ENCODE measurements at places on chromosomes 6 and 20.
A peak's percentile ranks its signal among the peaks of the same experiment; 100 is the strongest.

- no peak for DNase-seq
These were observed 173.6 kb downstream of the ANKRD60 start for GRCh38 chr20:58054780-58055373.

- DNase-seq, result no peak
These were observed 16.9 kb upstream of the PBOV1 start for GRCh38 chr6:138235205-138235604.

GRCh38 chr6:144364782-144365181 is 79.6 kb downstream of the UTRN start:
- DNase-seq, result no peak

- peak; percentile 88 for DNase-seq
These were observed at the start of gene ULBP2 for GRCh38 chr6:149941583-149942460. TSS of gene ULBP2 (plus strand) at chr6:149942014. CDS start at chr6:149942073, 59 bp downstream.

- no peak for DNase-seq
These were observed 2.0 kb upstream of the VARS1 start for GRCh38 chr6:31797588-31797987.

DNA sequence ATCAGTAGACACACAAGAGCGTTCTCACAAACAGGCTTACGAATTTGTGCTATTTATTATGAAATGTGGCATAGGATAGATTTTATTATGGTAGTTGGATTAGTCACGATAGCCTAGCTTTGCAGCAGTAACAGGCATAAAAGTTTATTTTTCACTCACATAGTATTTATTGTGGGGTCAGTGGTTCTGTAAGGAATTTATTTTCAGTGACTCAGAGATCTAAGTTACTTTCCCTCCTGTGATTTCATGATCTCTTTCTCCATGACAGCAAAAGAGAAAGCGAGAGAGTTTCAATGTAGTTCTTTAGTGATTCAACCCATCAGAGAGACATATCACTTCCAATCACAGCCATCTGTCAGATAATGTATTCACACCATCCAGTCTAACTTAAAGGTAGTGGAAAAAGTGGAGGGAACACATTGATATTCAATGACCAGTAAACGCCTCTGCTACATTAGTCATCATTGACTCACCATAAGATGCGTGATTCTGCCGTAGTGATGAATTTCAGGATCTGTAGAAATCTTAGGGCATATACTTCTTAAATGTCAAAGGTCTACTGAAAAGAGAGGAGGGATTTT is 605.5 kb downstream of the HDGFL1 start:
- no peak for DNase-seq

GRCh38 chr6:143955971-143956370 is 52.1 kb downstream of the PLAGL1 start:
- DNase-seq, result no peak

GRCh38 chr6:118725944-118726343 is 74.6 kb upstream of the CEP85L start:
- DNase-seq, result peak; percentile 78

DNA sequence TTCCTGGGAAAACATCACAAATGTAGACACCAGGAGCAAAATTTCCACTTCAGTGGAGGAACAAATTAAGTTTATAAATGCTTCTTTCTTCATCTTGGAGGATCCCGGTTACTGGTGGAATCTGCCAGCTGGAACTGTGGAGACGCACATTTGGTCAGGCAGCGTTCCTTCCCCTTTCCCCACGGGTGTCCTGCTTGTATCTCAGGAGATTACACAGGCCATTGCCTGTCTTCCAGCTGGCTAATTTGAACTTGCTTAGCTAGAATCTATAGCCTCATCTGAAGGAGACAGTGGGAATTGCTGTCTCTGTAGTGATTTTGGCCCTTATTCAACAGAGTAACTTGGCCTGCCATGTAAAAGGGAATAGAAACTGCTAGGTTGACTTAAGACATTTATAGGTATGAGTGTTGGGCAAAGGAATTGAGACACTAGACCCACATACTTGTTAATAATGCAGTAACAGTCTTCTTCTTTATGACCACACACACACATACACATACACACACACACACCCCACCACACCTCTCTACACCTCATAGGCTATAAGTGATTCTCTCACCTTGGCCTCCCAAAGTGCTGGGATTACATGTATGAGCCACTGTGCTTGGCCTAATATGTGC is 34.4 kb downstream of the TSBP1 start:
- no peak for DNase-seq

DNA sequence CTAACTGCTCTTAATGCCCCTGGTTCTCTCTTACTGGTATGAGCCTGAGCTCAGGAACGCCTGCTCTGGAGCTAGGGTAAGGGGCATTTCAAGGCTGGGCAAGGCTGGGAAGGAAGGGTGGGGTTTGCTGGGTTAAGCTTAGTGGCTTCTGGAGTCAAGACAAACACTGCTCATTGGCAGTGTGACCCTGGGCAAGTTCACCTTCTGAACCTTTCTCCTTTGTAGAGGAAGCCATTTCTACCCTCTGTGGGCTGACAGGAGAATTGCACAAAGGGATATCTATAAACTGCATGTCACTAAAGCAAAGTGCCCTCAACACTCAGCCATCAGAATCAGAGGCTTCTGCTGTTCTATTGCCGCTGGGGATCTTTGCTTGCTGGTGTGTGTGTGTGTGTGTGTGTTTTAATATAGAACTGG is 20.3 kb upstream of the LRRN4 start:
- no peak for DNase-seq

GRCh38 chr6:140345935-140346334 is 971.5 kb upstream of the CITED2 start:
- DNase-seq, result no peak

DNA sequence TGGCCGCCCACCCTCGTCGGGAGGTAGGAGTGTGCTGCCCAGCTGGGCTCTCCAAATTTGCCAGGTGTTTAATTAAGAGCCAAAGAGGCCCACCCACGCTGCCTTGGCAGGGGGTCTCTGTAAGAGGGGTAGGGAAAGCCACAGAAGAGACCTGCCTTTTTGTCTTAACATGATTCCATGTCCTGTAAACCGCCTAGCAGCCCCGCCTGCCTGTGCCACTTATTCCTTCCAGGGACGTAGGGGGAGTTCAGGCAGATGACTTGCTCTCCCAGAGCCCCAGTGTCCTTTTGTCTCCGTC is 2.1 kb downstream of the FAM210B start:
- no peak for DNase-seq

DNA sequence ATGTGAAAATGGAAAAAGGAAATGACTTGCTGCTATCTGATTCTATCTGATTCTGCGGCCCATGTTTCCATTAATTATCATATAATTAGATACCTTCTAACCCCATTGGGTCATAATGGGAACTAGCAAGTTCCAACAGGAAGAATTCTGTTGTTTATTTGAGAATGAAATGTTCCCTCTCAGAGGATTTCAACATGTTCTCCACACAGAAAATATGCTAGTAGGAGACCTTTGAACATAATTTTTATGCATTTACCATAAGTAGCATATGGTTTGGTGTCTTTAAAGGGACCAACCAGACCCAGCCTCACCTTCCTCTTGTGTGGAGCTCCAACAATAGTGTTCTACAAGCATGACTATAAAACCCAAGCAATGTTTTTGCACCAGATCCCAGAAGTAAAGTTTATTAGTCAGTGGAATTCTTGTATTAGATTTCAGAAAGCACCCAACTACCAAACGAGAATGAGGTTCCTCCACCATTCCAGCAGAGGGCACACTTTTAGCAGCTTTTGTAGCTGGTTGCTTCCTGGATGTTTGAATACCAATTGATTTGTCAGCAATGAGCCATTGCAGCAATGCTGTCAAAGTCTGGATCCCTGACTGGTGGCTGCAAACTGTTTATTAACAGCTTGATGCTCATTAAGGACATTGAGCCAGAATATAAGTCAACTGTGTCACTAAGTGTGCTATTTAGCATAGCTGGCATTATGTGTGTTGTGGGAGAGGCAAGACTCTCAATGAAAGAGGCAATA is 143.6 kb upstream of the GJE1 start:
- peak; percentile 2 for DNase-seq

DNA sequence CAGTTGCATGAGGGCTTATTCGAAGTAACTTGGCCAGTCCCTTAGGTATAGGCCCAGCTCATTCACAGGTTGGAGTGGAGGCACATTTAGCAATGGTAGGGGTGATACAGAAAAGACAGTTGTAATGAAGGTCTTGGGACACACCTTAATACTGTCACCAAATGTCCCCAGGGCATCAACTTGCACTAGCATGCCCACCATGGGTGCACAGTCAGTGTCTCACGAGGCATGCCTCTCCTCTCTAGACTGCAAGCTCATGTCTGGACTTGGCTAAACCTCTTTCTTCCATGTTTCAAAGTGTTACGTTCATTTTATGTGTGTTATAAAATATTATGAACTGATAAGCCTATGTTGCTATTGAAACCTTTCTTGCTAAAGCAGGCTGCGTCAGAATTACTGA is 124.0 kb upstream of the ECI2 start:
- DNase-seq, result no peak

GRCh38 chr6:16286151-16286522 is 47.8 kb downstream of the GMPR start:
- DNase-seq, result no peak

- no peak for DNase-seq
These were observed 16.5 kb upstream of the NHSL1 start for GRCh38 chr6:138515657-138516248.

DNA sequence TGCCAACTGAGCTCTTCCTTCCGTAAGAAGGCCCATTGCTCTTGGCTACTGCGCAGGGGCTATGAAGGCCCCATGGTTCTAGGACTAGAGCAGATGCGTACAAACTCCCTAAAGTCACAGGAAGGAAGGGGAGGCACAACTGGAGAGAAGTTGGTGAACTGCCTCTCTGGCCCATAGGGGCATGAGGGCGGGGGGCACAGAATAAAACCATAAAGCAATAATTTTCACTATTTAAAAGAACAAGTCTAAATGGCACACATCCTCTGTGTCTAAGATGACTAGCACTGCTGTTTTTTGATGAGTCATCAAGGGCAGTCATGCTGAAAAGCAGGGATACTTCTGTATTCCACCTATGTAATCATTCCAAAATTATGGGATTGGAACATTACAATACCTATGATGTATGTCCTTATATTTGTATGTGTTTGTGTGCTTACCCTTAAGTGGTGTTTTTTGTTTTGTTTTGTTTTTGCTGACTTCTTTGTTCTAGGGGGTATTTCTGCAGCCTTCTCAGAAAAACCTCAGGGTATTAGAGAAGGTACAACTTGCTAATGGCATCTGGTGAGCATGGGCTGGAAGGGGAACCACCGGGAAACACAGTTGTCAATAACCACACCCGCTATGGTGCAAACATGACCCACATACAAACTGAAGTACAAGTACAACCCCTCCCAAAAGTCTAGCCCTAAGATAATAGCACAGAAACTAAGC is 36.9 kb downstream of the B4GALT5 start:
- DNase-seq, result peak; percentile 28

DNA sequence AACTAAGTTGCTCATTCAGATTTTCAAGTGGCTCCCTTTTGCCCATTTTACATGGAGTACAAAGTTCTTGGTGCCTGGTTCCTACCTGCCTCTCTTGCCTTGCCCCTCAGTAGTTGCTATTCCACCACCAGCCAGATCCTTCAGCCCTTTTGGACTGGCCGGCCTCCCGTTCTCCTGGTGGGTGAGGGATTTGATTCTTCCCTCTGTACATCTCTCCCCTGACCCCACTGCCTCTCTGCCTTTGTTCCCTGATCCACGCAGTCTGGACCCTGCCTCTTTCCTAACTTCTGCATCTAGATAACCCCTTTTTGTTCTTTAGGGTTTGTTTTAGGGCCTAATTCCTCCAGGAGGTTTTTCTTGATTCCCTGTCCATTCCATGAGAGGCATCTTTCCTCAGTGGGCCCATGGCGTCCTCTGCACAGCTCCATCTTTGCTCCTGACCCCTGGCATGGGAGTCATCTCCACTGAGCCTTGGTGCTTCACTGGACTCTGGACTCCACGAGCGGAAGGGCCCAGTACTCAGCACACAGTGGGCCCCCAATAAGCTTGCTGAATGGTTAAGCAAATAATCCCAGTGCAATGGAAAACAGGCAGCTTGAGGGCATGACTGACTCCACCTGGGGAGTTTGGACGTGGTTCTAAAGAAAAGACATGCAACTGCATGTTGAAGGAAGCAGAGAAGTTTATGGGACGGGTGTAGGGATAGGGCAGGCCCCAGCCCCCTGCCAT is 309.3 kb upstream of the SUPT3H start:
- no peak for DNase-seq

DNA sequence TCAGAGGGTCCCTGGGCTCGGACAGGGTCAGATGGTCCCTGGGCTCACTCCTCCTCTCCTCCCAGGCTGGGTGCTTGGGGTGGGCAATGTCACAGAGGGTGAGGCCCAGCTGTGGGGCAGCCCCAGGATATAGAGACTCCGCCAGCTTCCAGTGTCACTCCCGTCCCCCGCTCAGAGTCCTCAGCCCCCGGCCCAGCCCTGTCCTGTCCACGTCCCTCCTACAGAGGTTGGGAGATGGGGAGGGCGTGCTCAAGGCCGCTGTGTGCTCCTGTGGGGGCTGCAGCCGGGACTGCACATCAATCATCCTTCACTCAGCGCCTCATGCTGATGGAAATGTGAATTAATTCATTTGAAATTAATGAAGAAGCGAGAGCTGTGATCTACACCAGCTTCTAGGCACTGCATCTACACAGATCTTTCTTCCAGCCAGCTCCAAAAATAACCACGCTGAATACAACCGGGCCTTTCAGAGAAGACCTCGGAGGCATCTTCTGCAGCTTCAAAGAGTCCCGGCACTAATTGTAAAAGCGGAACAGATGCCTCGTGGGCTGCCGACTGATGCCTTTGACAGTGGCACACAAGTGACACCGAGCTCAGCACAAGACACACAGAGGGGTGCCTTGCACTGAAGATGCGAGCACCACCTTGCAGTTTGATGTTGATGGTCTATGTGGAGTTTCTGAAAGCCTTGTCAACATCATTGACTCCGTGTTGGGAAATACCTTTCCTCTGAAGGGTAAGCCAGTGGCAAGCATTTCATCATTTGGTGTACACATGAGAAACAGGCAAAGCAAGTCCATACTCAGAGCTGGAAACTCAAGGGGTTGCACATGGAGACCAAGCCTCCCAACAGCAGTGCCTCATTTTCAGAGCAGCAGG is 39.3 kb downstream of the DACT2 start:
- DNase-seq, result no peak

DNA sequence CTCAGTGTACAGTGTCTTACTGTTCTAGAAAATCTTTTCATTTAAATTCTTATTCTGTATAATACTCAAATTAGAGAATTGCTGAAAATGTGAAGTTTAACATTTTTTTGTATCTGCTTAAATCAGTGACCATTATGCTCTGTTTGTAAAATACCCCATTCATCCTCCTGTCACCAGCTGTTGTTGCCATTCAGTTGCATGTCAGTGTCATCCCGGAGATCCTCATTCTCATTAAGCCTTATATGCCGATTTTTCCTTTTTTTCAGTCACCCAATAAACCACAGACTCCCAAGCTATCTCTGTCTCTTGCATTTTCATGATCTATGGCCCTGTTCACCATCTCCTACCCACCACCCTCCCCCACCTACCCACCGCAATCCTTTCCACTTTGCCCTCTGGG is 20.4 kb downstream of the GTF2H5 start:
- no peak for DNase-seq
